CD4-positive, alpha-beta T cell treated with Interleukin-15 for 4 hours (primary cell): ENCODE measurements at places on chromosomes 13 and 19.

- DNase-seq: no peak
Measured at GRCh38 chr13:97478247-97478646, 44.3 kb downstream of the RAP2A start.

GRCh38 chr13:113962975-113963374, 10.9 kb downstream of the C13orf46 start:
- no peak for DNase-seq

- DNase-seq: no peak
Measured at GRCh38 chr13:110634558-110634957, 19.2 kb downstream of the NAXD start.

DNA sequence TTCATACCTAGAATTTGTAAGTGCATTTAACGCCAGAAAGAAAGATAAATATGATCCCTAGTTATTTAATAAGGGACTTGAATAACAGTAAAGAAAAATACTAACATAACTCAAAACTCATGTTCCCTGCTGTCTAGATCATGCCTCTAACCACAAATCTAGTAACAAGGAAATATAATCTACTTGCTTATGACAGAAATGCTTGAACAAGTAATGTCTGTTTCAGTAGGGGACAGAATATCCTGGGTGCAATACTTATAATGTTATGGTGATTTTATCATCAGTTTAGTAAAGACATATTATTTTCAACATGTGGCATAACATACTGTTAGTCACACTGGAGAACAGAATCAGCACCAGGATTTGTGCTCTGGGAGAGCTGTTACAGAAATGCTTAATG, 861.9 kb upstream of the SLITRK1 start:
- no peak for DNase-seq

GRCh38 chr13:32977321-32977720, 38.9 kb upstream of the KL start:
- no peak for DNase-seq

GRCh38 chr19:1249298-1249989, 1.1 kb downstream of the MIDN start:
- peak; percentile 93 for DNase-seq

DNA sequence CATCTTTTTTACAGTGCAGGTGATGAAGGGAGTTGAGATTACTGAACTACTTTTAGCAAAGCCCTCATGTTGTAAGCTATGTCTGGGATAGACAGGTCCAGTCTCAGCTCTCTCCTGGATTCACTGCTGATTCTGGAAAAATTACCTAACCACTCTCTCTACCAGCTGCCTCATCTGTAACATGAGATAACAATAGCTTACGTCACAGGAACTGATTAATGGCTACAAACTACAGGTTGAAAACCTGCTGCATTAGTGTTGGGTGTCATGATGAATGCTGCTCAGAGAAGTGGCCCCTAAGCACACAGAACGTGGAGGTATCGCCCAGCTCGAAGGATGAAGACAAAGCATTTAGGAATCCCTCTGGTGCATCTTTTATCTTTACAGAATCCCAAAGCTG, 277.8 kb downstream of the ABCC4 start:
- no peak for DNase-seq

- DNase-seq: no peak
Measured at GRCh38 chr13:65907666-65908525, 1322.2 kb downstream of the PCDH9 start.

DNA sequence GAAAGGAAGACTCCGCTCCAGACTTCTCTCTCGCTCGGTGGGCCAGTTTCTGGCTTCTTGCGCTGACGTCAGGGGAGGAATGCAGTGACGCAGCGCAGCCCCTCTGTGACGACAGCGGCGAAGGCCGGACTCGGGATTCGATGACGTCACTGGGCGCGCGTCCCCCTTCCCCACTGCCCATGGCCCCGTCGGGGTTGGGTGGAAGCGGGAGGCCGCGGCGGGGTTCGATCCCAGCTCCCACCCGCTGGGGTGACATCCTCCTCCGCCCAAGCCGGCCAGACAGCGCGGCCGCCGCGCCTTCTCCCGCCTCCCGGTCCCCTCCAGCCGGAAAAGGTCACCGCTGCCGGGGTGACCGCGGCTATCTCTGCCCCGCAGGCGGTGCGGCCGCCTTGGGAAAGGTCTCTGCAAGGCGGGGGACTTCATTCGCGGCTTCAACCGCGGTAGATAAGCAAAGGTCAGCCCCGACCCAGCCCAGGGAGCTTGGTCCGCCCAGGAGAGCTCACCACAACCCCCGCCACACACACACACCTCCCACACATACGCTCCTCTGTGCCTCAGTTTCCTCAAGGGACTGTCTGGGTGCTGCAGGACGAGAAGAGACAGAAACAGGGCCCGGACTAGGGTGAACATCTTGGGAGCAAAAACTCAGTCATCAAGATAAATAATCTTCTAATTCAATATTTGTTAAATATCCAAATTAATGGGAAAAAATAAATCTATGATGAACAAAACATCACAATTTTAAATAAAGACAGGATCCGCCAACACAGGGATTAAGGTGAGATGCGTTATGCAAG, 844 bp upstream of the RFX1 start:
- no peak for DNase-seq

DNA sequence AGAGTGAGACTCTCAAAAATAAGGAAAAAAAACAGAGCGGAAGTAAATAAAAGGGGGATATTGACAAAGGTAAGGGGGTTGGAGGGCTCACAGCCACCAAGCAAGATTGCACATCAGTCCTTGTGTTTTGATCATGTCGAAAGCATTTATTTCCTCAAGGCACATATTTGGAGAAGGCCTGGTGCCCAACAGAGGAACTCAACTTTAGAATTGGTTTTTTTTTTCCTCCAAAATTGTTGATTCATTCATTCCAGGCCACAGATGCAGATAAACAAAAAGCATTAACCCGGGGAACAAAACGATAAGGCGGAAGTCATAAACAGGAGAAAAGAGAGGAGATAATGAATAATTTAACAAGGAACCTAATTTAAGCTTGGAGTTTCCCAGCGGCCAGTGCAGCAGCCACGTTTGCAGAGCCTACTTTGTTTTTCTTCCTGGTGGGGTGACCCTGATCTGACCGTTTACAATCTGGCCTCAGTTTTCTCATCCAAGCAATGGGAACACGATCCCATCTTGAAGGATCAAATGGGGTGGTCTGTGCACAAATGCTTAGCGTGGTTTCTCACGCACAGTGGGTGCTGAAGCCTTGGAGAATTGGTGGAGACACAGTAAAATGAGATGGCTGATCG, 2.1 kb upstream of the PTPRS start:
- DNase-seq: no peak

DNA sequence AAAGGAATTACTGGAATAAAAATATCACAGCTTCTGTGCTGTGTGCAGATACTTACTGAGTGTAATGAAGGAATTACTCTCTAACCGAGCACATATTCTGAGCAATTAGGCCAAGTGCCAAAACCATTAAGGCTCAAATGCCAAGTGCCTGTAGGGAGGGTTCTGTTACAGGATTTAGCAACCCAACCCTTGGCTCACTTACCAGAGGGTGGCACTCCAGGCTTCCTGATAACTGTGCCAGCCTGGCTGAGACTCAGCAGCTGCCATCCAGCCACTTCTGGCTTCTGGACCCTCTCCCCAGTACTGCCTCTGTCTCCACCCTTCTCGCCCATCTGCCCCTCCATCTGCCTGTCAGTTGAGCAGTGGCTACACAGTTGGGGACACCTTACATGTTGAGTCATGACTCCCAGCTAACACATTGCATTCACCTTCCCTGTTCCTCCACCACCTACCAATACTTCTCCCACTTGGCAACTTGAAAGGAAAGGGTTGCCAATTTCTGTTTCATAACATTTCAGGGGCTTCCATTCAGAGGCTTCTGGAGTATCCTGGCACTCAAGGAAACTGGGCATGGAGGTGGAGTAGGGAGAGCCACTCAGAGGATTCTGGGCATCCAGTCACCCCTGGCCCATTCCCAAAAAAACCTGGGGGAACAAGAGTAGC, 110.5 kb downstream of the COG6 start:
- no peak for DNase-seq

- DNase-seq: no peak
Measured at GRCh38 chr19:57776764-57777296, 7.4 kb downstream of the ZNF586 start.

- DNase-seq: no peak
Measured at GRCh38 chr19:8500158-8500557, 2.3 kb downstream of the PRAM1 start.

DNA sequence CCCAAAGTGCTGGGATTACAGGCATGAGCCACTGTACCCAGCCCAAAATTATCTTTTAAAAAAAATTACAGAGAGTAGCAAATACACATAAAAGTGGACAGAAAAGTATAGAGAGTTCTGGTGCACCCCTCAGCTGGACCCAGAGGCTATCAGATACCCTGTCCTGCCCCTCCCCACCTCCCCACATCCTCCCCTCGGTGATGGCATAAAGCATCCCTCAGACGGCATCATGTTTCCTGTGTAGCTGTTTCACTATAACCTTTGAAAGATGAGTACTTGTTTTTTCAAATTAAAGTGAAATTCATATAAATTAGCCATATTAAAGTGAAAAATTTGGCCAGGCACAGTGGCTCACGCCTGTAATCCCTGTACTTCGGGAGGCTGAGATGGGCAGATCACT, 20.1 kb downstream of the SLC27A1 start:
- peak; percentile 30 for DNase-seq

- DNase-seq: no peak
Measured at GRCh38 chr19:32343550-32344262, 1.7 kb upstream of the ZNF507 start.

GRCh38 chr13:95650696-95651095, 6.2 kb upstream of the DZIP1 start:
- DNase-seq: no peak

- DNase-seq: peak; percentile 51
Measured at GRCh38 chr19:14434543-14435319, 1.6 kb downstream of the PKN1 start.

- no peak for DNase-seq
Measured at GRCh38 chr19:8331263-8331845, 10.1 kb downstream of the RPS28 start.

DNA sequence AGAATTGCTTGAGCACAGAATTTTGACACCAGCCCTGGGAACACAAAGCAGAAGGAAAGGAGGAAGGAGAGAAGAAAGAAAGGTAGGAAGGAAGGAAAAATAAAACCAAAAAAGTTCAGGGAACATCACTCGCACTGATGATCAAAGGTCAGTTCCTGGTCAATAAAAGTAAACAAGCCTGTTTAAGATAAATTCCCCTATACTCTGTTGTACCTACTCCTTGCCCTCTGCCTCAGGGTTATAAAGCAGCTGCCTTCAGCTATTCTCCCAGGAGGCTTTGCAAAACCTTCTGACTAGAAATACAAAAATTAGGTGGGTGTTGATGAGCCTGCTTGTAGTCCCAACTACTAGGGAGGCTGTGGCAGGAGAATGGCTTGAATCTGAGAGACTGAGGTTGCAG, 14.9 kb upstream of the ZNF91 start:
- DNase-seq: no peak

GRCh38 chr19:35549174-35549788, 3.9 kb downstream of the TMEM147 start:
- peak; percentile 63 for DNase-seq

GRCh38 chr13:112869202-112870050, 99.6 kb upstream of the MCF2L start:
- no peak for DNase-seq

- DNase-seq: no peak
Measured at GRCh38 chr19:30171138-30171635, 201.0 kb upstream of the ZNF536 start.

GRCh38 chr19:53357821-53358581, 7.5 kb upstream of the ZNF525 start:
- no peak for DNase-seq

DNA sequence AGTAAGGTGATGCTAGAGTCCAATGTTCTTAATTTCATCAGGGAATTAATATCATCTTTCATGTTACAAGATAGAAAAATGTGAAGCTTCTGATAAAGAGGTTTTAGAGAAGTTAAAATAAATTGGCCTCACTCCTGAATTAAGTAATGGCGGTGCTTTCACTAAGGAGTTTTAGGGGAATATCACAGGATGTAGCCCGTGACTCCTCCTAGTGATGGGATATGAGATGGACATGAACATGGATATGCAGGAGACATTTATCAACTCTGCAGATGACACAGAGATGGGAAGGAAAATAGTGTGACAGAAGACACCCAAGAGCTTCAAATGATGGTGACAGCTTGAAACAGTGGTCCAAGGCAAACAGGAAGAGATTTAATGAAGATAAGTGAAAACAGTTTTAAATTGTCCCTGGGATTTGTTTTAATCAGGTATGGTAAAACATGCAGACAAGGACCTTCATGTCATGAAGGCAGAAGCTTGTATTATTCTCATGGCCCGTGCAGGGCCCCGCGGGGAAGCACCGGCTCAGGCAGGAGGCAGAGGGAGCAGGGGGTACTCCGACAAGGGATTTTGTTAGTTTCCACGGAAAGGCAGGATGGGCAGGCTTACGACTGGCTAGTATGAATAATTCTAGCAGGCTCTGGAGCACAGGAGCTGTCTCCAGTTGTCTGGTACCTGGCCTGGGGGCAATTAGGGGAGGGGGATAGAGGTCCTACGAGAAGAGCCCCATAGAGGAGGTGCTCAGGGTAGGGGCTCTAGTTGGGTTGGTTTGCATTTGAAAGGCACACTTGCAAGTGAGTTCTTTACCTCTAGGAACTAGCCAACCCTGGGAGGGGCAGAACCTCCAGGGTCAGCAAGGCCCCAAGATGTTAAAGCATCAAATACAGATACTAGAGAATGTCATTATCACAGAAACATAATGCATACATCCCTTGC, 38.7 kb upstream of the FARP1 start:
- no peak for DNase-seq

DNA sequence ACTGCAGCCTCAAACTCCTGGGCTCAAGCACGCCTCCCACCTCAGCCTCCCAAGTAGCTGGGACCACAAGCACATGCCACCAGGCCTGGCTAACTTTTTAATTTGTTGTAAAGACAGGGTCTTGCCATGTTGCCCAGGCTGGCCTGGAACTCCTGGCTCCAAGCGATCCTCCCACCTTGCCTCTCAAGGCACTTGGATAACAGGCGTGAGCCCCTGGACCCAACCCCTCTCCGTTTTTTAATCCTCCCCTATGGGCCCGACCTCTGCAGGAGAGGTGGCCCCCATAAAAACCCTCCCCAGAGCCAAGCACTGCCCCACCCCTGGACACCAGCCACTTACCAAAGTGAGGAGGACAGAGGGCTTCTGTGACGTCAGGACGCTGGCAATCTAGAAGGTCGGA, 28.6 kb downstream of the PEPD start:
- no peak for DNase-seq

DNA sequence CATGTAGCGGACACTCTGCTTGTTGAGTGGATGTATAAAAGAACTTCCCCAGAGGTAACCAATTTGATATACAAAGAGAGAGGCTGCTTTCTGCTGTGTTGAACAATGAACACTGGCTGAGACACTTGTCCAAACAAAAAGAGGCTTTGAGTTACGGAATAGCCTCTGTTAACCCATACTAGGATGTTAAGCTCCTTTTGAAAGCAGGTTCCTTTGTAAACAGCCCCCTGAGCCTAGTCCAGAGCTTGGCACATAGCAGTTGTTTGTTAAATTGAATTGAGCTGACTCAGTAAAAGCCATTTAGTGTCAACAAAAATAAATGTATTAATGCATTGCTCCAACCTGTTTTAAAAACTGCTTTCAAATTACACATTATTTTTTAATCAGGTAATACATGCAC, 200.1 kb downstream of the MZT1 start:
- DNase-seq: no peak

- DNase-seq: no peak
Measured at GRCh38 chr19:6734096-6734696, 3.2 kb downstream of the GPR108 start.
